Stimulated activated CD4-positive, alpha-beta T cell treated with anti-CD3 and anti-CD28 coated beads, Interleukin-4, amount 100 ng/mL, for 4 hours (primary cell): ENCODE measurements at places on chromosomes 5 and 9.

GRCh38 chr9:6855860-6856259 lies 98.1 kb downstream of the KDM4C start:
- no peak for DNase-seq

- no peak for DNase-seq
These were observed 18.1 kb upstream of the COL5A1 start for GRCh38 chr9:134623258-134624066.

DNA sequence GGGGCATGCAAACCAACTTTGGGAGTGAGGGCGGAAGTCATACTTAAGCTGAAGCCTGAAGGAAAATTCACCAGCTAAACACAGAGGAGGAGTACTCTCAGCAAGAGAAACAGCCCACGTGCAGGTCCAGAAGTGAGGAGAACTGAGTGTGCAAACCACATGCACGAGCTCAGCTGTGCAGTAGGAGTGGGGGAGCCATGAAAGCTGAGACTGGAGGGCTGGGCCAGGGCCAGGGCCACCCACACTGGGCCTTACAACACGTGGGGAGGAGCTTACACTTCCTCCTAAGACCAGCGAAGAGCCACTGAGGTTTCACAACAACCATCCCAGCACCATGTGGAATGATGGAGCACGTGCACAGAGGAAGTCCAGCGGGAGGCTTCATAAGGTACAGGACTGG lies 9.3 kb upstream of the WWC1 start:
- no peak for DNase-seq

DNA sequence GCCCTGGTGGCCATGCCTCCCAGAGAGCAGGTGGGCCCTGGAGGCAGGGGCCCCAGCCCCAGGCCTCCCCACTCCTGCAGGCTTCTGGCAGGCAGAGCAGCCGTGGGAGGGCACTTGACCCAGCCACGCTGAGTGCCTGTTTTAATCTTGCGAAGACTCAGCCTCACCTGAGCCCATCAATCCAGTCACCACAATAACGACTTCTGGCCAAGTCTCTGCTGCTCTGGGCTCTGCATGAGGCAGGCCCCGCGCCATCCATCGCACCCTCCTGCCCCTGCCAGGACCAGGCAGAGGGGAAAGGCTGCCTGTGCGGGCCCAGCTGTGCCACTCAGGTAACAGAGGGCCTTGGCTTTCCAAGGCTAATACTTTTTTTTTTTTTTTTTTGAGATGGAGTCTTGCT lies 32.8 kb downstream of the RASGEF1C start:
- DNase-seq, result no peak

GRCh38 chr5:68396722-68397121 lies 181.2 kb downstream of the PIK3R1 start:
- no peak for DNase-seq

- no peak for DNase-seq
These were observed 23.4 kb upstream of the LECT2 start for GRCh38 chr5:135978212-135978631.

- DNase-seq, result no peak
These were observed 273.3 kb upstream of the SEMA6A start for GRCh38 chr5:116847960-116848359.

DNA sequence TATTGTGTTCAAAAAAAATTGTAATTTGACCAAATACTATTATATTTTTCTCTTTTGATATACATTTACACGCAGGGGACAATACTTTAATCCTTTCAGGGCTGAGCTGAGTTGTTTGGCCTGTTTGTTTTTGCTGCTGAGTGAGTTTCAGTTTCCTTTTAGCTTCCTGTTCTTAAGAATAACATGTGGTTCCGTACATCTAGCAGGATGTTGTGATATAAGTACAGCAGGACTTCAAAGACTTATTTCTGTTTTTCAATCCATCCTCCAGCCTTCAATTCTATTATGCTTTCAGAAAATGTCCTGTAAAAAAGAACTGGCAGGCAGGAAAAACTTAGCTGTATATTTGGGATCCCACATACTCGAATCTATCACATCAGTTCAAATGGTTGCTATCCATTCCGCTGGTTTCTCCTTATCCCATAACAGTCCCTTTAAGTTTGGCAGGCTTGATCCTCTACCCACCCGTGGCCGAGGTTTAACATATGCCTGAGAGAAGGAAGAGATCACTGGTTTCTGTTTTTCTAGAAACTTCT lies 1037.3 kb upstream of the ACO1 start:
- no peak for DNase-seq
